ENCODE measurements at places on chromosomes 11 and 22.
A peak's percentile ranks its signal among the peaks of the same experiment; 100 is the strongest.

DNA sequence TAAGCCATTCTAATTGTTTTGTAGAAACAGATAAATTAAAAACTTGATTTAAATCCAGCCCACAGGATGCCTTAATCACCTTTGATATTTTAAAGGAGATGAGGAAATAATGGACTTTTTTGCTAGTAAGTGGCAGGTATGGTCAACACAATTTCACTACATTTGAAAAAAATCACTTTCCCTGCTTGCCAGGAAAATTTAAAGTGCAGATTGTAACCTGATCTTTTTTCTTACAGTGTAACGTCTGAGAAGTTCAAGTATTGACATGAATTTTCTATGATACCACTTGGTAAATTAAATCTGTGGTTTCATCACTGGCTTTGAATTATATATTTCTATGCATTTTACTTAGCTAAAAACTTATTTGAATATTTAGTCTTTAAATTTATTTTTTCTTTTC lies 65.3 kb downstream of the ARHGEF12 start:
- no peak for DNase-seq

GRCh38 chr11:125451400-125452124 lies 44.5 kb downstream of the FEZ1 start:
- peak; percentile 81 for DNase-seq

DNA sequence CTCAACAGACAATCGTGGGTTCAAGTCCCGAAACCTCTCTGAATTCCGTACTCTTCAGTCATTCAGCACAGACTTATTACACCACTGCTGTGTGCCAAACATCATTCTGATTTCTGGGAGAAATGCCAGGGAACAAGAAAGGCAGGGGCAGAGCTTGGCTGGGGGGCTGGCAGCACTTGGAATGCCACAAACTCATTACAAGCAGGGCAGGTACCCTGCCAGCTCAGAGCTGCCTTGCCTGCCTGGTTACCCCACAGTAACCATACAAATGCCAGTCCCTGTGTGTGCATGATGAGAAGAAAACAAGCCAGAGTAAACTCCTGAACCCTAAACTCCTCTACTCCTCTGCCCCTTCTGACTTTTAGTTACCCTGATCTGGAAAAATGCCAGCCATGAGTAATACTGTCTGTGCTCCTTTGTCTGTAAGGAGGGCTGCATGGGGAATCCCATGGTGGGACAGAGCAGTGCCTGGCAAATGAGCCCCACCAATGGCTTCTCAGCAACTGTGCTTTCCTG lies 6.9 kb upstream of the RAD9A start:
- no peak for DNase-seq

DNA sequence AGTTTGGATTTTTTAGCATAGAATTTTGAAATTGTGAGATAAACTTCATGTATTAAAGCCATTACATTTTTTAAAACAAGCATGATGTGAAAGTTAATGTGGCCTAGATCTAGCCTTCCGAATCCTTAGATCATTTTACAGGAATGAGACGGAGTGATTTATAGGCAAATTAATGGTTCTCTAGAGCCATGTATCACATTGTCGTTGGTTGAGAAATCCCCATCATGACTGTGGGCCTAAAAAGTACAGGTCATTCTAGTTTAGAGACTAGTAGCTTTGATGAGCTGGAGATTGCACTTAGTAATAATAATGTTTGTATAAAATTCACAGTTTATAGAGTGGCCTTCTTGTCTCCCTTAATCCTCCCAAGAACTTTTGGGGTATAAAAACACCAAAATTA lies 7.1 kb downstream of the EWSR1 start:
- no peak for DNase-seq

GRCh38 chr11:94557992-94558391 lies 9.2 kb upstream of the PIWIL4 start:
- no peak for DNase-seq

DNA sequence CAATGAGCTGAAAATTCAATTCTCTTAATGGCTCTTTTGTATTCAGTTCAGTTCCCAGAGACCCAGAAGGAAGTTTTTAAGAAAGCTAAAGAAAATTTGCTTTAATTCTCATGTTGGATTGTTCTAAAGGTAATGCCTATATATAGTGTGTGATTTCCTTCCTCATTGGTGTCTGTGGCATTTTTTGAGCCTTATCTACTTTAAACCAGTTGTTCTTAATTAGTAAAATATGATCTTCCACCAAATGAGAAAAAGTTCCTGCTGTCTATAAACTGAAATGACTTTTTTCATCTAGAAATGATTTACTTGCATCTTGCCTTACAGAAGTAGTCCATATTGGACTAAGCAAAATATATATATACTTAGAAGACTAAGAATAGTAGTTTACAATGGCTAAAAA lies 622.1 kb upstream of the KIRREL3 start:
- DNase-seq, result no peak

- no peak for DNase-seq
These were observed 585.7 kb downstream of the INSC start for GRCh38 chr11:15700456-15700855.

GRCh38 chr22:30302810-30303138 lies 13.5 kb upstream of the CASTOR1 start:
- DNase-seq, result no peak

GRCh38 chr22:33883961-33884808 lies 36.1 kb downstream of the LARGE1 start:
- DNase-seq, result peak; percentile 80

GRCh38 chr11:100008417-100008816 lies 678.7 kb upstream of the ARHGAP42 start:
- no peak for DNase-seq

GRCh38 chr11:47052165-47052564 lies 115.6 kb downstream of the CSTPP1 start:
- DNase-seq, result no peak

- no peak for DNase-seq
These were observed 11.9 kb downstream of the LARGE1 start for GRCh38 chr22:33908171-33909074.

DNA sequence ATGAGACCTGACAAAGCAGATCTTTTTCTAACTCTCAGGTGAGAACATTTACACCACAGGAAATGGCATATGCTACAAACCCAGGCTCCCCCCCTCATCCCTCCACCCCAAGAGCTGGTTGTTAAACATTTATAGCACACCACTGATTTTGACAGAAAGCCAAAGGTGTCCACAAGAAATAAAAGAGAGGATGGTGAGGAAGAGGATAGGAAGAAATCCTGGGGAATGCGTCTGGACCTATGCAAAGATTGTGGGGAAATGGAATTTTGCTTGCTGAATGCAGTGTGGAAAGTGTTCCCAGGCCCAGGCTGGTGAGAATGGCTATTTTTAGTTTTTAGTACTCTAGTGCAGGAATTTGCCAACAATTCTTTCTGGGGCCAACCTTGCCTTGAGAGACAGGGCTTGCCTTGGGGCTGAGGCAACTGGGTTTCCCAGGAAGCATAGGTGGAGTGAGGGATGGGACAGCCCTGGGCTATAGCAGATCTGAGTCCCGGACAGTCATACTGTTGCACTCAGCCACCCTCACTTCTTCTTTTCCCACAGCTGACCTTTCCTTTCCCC lies 163.9 kb downstream of the ADAMTS15 start:
- DNase-seq, result no peak

DNA sequence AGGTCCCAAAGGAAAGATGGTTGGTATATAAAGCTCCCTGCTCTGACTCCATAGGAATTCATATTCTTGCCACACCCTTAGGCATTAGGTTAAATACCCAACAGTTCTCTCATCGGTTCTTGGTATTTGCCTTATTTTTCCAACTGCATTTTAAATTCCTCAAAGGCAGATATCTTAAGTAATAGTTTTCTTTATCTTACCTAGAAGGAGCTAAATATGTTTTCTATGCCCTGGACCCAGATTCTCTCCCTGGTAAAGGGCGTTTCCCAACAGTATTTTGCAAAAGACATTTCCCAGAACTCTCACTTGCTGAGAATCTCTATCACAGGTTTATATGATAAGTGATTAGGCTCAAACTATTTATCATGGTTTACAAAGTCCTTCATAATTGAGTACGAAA lies 158.6 kb upstream of the BDNF start:
- no peak for DNase-seq

DNA sequence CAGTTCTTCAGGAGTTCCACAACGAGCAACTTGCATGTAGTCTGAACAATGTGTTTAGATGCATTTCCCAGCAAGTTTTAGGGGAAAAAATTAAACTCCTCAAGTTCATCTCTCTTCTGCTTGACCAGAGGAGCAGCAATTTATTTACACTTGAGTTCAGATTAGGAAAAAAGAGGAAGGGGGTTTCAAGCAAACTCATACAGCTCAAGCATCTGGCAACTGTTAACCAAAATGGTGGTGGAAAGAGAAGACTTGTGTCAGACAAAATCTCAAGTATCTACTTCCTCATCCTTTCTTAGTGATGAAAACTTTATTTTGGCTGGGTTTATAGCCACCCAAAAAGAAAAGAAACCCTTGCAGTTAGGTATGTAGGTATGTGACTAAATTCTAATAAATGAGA lies 29.1 kb upstream of the PICALM start:
- no peak for DNase-seq

- DNase-seq, result peak; percentile 82
These were observed 51.8 kb downstream of the OTOG start for GRCh38 chr11:17598700-17599459.

GRCh38 chr11:28250192-28250591 lies 142.0 kb downstream of the METTL15 start:
- no peak for DNase-seq

DNA sequence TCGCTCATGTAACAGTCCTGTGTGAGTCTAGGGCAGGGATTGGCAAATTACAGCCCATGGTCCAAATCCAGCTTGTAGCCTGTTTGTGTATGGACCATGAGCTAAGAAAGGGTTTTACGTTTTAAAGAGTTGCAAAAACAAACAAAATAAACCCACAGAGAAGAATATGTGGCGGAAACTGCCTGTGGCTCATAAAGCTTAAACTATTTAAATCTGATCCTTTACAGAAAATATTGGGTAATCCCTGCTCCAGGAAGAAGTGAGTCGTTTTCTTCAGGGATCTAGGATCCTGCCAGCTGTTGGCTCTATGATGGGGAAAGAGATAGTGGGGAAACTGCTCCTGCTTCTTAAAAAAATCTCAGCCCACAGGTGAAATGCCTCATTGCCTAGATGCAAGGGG lies 3.4 kb upstream of the OR6Q1 start:
- no peak for DNase-seq

GRCh38 chr22:28232204-28232603 lies 313.1 kb upstream of the PITPNB start:
- no peak for DNase-seq

DNA sequence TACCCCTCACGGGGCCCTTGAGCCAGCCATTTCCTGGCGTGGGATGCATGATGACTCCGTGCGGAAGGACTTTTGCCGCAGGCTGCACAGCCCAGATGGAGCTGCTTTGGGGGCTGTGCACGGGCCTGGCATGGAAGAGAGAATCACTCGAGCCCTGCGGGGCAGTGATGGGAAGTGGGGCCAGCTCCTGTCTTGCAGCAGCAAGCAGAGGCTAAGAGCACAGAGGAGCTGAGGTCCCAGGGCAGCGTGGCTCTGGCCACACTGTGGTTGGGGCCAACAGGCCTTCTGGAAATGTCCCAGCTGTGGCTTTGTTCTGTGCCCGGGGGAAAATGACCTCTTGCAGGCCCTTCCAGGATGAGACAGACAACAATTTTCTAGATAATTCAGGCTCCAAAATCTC lies 92.7 kb upstream of the TIMP3 start:
- peak; percentile 10 for DNase-seq

- no peak for DNase-seq
These were observed 97.9 kb downstream of the ZNF280B start for GRCh38 chr22:22410677-22411076.

GRCh38 chr11:118251858-118252652 lies at the start of gene MPZL3:
Gene MPZL3 (minus strand): TSS chr11:118252365. CDS start chr11:118252294, 71 bp downstream.
- peak; percentile 91 for DNase-seq

GRCh38 chr22:29288837-29289236 lies 17.6 kb upstream of the GAS2L1 start:
- DNase-seq, result no peak

DNA sequence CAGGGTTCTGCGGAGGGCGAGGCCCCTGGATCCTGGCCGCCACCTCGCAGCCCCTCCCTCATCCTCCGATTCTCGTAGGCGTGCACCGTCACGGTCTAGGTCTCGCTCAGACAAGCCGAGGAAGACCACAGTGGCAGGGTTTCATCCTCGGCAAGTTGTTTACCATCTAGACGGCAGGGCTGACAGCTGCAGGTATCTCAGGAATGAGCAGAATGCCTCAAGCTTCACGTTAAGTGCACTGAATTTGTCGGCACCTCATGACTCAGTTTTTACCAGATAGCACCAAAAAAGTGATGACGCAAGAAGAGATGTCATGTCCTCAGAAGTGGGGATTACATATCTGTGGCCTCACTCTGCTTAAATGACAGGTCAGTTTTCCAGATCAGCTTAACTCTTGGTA lies 35.1 kb downstream of the WT1 start:
- DNase-seq, result no peak

DNA sequence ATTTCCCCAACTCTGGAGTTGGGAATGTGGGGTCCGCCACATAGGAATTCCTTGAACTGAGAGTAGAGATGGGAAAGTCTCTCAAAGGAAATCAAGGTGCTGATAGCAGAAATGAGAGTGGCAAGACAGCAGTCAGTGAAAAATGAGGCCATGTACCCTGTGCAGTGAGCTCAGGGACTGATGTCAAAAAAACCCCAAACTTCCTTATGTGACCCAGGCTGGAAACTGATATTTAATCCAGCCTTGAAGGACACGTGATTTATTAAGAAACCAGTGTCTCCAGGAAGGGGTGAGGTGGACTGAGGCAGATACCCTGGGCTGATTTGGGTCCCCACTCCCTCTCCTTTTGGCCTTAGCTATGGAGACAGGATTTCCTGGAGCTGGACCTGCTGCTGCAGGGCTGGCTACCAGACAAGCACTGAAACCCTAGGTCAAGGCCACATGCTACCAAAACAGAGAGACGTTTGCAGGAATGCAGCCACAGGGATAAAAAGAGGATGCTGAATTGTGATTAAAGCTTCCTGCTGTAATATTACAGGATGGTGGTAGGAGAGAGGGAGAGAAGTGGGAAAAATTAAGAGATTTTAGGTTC lies 25.3 kb upstream of the FCHSD2 start:
- no peak for DNase-seq

- DNase-seq, result no peak
These were observed 18.8 kb downstream of the CSNK1E start for GRCh38 chr22:38298312-38299005.

DNA sequence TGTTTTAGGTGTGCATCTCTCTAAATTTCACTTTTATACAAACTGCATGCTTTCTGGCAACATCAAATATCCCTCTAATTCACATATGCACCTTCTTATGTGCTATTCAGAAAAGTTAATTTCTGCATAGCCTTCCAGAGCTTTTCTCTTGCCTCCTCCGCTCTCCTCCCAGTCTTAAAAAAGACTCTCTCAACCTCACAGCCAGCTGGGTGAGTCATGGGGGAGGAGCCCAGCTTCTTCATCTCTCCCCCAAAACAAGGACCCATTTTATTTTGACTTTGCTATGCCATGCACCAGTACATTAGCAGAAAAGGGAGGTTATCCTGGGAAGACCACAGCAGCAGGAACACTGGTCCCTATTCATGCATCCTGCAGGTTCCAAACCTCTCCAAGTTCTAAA lies 234.4 kb downstream of the KCNA4 start:
- no peak for DNase-seq

DNA sequence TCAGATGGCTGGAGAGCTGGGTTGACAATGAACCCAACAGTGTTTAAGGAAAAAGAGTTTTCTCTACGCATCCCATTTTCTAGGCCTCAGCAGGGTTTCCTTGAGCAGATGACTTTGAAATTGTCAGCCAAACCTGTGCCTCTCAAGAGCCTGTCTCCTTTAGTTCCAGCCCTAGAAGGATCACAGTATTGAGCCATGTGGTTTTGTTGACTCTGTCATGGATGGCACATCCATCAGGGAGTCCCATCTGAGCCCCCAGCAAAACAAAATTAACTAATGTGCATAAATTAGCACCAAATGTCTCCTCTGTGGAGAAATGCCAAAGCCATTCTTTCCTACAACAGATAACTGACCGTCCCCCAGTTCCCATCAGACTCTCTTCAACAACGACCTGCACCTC lies 103.8 kb upstream of the BLID start:
- no peak for DNase-seq

Data from cerebellar cortex (tissue), 1 donor.